ENCODE measurements at places on chromosomes 6 and 20. TPM values are rescaled to one million over a fixed set of nuclear protein-coding genes. Genes with fewer than 3 reads are reported as not detected.

FAM83C gene
- total RNA-seq, result 0.06 TPM

CDC40 gene
- total RNA-seq, result 9.1 TPM

ARMH2 gene
- total RNA-seq, result not detected

MOXD1 gene
- total RNA-seq, result 2.3 TPM

SLC35D3 gene
- 0.05 TPM for total RNA-seq

BNIP5 gene
- not detected for total RNA-seq

ENPP1 gene
- total RNA-seq, result 1.2 TPM

HUS1B gene
- total RNA-seq, result 0.35 TPM

COL9A3 gene
- total RNA-seq, result 0.54 TPM

NEU1 gene
- total RNA-seq, result 27.0 TPM

APCDD1L gene
- 0.07 TPM for total RNA-seq

SCRT2 gene
- not detected for total RNA-seq

PDYN gene
- not detected for total RNA-seq

TP53TG5 gene
- not detected for total RNA-seq

FOXS1 gene
- 0.52 TPM for total RNA-seq

PPP1R3G gene
- 1.4 TPM for total RNA-seq

PHF3 gene
- total RNA-seq, result 11.3 TPM

TRIM40 gene
- total RNA-seq, result not detected

MAP7 gene
- total RNA-seq, result 28.2 TPM

F13A1 gene
- not detected for total RNA-seq

BMP6 gene
- 19.1 TPM for total RNA-seq

NTSR1 gene
- total RNA-seq, result 0.10 TPM

IER3 gene
- 130 TPM for total RNA-seq

PLEKHG1 gene
- 0.38 TPM for total RNA-seq

SLCO4A1 gene
- total RNA-seq, result 8.4 TPM

CEP57L1 gene
- total RNA-seq, result 7.8 TPM

ZSCAN16 gene
- total RNA-seq, result 5.1 TPM

TAPBP gene
- total RNA-seq, result 43.3 TPM

TTK gene
- total RNA-seq, result 17.1 TPM

FAM209A gene
- 0.17 TPM for total RNA-seq

PRPH2 gene
- not detected for total RNA-seq

MYH7B gene
- not detected for total RNA-seq

SRMS gene
- total RNA-seq, result not detected

HSPA1B gene
- 191 TPM for total RNA-seq

SAMD10 gene
- not detected for total RNA-seq

FAM229B gene
- 10.4 TPM for total RNA-seq

GSTA3 gene
- total RNA-seq, result not detected

CRISP3 gene
- total RNA-seq, result not detected

CD24 gene
- 252 TPM for total RNA-seq

ID4 gene
- 1.4 TPM for total RNA-seq

AP5S1 gene
- total RNA-seq, result 12.9 TPM

OPN5 gene
- not detected for total RNA-seq

NNAT gene
- not detected for total RNA-seq

CCM2L gene
- 0.33 TPM for total RNA-seq

SLC32A1 gene
- total RNA-seq, result not detected

SEL1L2 gene
- not detected for total RNA-seq

MLN gene
- total RNA-seq, result not detected

PNPLA1 gene
- not detected for total RNA-seq

ZSCAN9 gene
- total RNA-seq, result 7.4 TPM

LRRC73 gene
- total RNA-seq, result 1.4 TPM

TREML1 gene
- total RNA-seq, result not detected
